ENCODE measurements at places on chromosomes 4 and X.

GRCh38 chrX:15739886-15740285 lies 1.8 kb downstream of the CA5B start:
- no peak for DNase-seq

GRCh38 chr4:117771647-117772337 lies 262.5 kb upstream of the NDST3 start:
- DNase-seq: no peak

GRCh38 chr4:124276461-124276860 lies 436.1 kb downstream of the ANKRD50 start:
- DNase-seq: no peak

- DNase-seq: no peak
Measured at GRCh38 chr4:41882625-41883347, 52.4 kb upstream of the TMEM33 start.

GRCh38 chr4:65861993-65862392 lies 191.7 kb upstream of the EPHA5 start:
- no peak for DNase-seq

GRCh38 chrX:132750331-132751062 lies 207.9 kb downstream of the HS6ST2 start:
- no peak for DNase-seq

DNA sequence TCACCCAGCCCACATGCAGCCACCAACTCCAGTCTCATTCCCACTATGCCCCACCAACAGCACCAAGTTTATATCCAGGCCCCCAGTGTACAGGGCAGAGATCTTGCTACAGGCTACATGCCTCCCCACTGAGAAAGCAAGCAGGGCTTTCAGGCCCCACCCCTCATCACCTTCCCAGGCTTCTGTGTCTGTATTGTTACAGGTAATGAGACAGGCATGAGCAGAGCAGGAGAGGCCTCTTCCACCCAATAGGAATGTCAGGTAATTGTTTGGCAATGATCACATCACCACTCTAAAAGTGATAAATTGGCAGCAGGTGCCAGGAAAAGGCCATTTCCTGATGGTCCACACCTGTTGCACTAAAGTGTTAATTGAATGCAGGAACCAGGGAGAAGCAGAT lies 102.5 kb downstream of the ZNF518B start:
- no peak for DNase-seq

GRCh38 chr4:115780835-115781234 lies 667.4 kb upstream of the NDST4 start:
- DNase-seq: no peak

Measured in CD4-positive, alpha-beta memory T cell (primary cell).